WTC11 (cell line): ENCODE measurements at places on chromosomes 3 and 15. TPM values are rescaled to one million over a fixed set of nuclear protein-coding genes. Genes with fewer than 3 reads are reported as not detected.

- DNase-seq = no peak
- peak overlapping the region; percentile 68 for H3K27ac ChIP-seq
- H3K27me3 ChIP-seq = no peaks in the 10 kb centered on the region
- H3K4me3 ChIP-seq = peak overlapping the region; percentile 3; the same call in 1 of the 2 replicates
These were observed 46.6 kb downstream of the SMAD6 start for GRCh38 chr15:66748708-66749035.

The UROC1 gene
- 0.09 TPM in 1 of 3 replicates, not detected in the others for total RNA-seq

The MRPS25 gene
- 69.7 to 72.7 TPM (median 70.1 TPM) in 3 replicates for total RNA-seq

The SPINT1 gene
- 140 to 153 TPM (median 144 TPM) in 3 replicates for total RNA-seq

DNA sequence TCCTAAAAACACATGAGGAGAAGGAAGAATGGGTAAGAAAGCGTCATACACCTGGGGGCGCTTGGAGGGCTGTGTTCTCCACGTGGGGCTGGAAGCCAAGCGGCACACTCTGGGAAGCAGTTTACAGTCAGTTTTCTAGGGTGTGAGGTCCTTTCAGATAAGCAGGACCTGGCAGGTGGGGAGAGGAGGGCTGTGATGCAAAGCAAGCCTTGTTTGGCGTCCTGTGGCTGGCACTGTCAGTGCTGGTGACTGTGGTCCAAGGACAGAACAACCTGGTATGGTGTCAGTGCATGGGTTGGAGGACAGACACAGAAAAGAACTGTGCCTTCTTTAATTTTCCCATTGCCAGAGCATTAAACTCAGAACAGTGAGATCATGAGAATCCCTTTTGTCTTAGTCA is 260.7 kb upstream of the NR2E3 start:
- H3K4me1 ChIP-seq = peaks cover 15% of the 10 kb centered on the region
- no peak overlapping the region for H3K4me3 ChIP-seq
- no peaks in the 10 kb centered on the region for H3K36me3 ChIP-seq
- H3K27me3 ChIP-seq = no peaks in the 10 kb centered on the region
- DNase-seq = no peak

GRCh38 chr3:58351920-58352319 is 19.2 kb downstream of the PXK start:
- H3K4me3 ChIP-seq = no peak overlapping the region
- H3K4me1 ChIP-seq = peaks cover 14% of the 10 kb centered on the region
- no peaks in the 10 kb centered on the region for H3K27me3 ChIP-seq
- peak overlapping the region; percentile 43; the same call in 1 of the 2 replicates for H3K27ac ChIP-seq
- H3K36me3 ChIP-seq = no peaks in the 10 kb centered on the region; the same call in 1 of the 2 replicates

DNA sequence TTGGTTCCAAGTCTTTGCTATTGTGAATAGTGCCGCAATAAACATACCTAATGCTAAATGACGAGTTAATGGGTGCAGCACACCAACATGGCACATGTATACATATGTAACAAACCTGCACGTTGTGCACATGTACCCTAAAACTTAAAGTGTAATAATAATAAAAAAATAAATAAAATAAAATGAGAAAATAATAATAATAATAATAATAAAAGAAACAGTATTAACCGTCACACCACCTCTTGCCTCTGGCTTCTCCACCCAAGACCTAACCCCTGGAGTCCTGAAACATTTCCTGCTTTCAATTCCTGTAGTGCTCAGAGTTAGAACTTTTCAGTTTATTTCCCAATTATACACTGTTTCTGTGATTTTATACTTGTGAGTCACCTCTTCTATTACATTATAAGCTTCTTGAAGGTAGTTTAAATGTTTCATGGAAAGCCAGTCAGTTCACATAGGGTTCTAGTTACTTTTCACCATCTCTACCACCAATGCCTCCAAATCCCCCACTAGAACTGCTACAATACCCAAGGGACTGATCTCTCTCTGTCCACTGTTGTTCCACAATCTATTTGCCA is 18.4 kb upstream of the GHSR start:
- no peaks in the 10 kb centered on the region for H3K4me1 ChIP-seq
- DNase-seq = no peak
- H3K27ac ChIP-seq = no peak overlapping the region
- H3K36me3 ChIP-seq = no peaks in the 10 kb centered on the region
- H3K27me3 ChIP-seq = no peaks in the 10 kb centered on the region; the same call in 1 of the 2 replicates
- H3K4me3 ChIP-seq = no peak overlapping the region

The CHRD gene
- 1.3 to 2.7 TPM (median 1.8 TPM) in 3 replicates for total RNA-seq

The TP63 gene
- 0.09 TPM in 1 of 3 replicates, not detected in the others for total RNA-seq

- H3K4me1 ChIP-seq = peaks cover 19% of the 10 kb centered on the region
- H3K27me3 ChIP-seq = no peaks in the 10 kb centered on the region; the same call in 1 of the 2 replicates
- H3K27ac ChIP-seq = no peak overlapping the region
- no peak overlapping the region for H3K4me3 ChIP-seq
- H3K36me3 ChIP-seq = no peaks in the 10 kb centered on the region
These were observed 244.2 kb downstream of the TLE3 start for GRCh38 chr15:69853544-69853951.

GRCh38 chr3:189981668-189982067 is 139.0 kb downstream of the P3H2 start:
- H3K4me3 ChIP-seq = no peak overlapping the region
- peaks cover 31% of the 10 kb centered on the region for H3K36me3 ChIP-seq
- H3K4me1 ChIP-seq = peaks cover 33% of the 10 kb centered on the region
- no peaks in the 10 kb centered on the region for H3K27me3 ChIP-seq
- H3K27ac ChIP-seq = peak overlapping the region; percentile 76
- no peak for DNase-seq

The EIF4E3 gene
- total RNA-seq = 14.0 to 16.5 TPM (median 14.3 TPM) in 3 replicates

GRCh38 chr3:32703491-32703972 is 18.5 kb downstream of the CNOT10 start:
- no peak for DNase-seq
- H3K27me3 ChIP-seq = no peaks in the 10 kb centered on the region
- H3K4me3 ChIP-seq = no peak overlapping the region

- no peaks in the 10 kb centered on the region for H3K36me3 ChIP-seq
- no peaks in the 10 kb centered on the region for H3K27me3 ChIP-seq
- no peak overlapping the region for H3K27ac ChIP-seq
- no peak overlapping the region for H3K4me3 ChIP-seq
- peaks cover 22% of the 10 kb centered on the region for H3K4me1 ChIP-seq
These were observed 515.0 kb downstream of the FGF12 start for GRCh38 chr3:192212335-192212734.

GRCh38 chr3:66378256-66378655 is 122.6 kb downstream of the LRIG1 start:
- H3K36me3 ChIP-seq = peaks cover 74% of the 10 kb centered on the region
- peak overlapping the region; percentile 79 for H3K27ac ChIP-seq
- no peak overlapping the region for H3K4me3 ChIP-seq
- peak; percentile 67 for DNase-seq
- peaks cover 15% of the 10 kb centered on the region for H3K4me1 ChIP-seq

The GOLGA8R gene
- total RNA-seq = 0.23 to 0.50 TPM (median 0.50 TPM) in 3 replicates

The MME gene
- total RNA-seq = 23.7 to 24.4 TPM (median 23.9 TPM) in 3 replicates

The CEMIP gene
- total RNA-seq = 0.57 to 1.2 TPM (median 0.87 TPM) in 3 replicates

DNA sequence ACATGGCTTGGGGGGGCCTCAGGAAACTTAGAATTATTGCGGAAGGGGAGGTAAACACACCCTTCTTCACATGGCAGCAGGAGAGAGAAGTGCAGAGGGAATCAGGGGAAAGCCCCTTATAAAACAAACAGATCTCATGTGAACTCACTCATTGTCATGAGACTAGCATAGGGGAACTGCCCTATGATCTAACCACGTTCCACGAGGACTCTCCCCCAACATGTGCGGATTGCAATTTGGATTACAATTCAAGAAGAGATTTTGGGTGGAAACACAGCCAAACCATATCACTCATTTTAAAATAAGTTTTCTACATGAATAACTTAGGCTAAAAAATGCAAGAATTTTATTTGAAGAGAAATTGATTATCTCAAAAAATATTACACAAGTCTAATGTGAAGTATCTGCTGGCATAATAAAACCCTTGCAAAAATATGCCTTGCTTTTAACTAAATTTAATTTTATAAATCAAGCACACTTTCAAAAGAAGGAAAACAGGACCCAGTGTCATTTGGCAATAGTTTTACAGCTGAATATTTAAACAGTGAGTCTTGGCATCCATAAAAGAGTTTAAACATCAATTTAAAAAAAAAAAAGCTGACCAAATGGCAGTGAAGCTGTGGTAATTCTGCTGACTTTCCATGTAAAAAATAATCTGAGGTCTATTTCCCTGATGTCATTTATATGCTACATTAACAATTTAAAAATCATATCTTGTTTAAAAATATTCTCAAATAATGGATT is 1057.2 kb downstream of the NAALADL2 start:
- no peaks in the 10 kb centered on the region for H3K27me3 ChIP-seq
- peaks cover 26% of the 10 kb centered on the region for H3K36me3 ChIP-seq
- no peak overlapping the region for H3K27ac ChIP-seq
- no peak for DNase-seq
- H3K4me3 ChIP-seq = no peak overlapping the region
- no peaks in the 10 kb centered on the region for H3K4me1 ChIP-seq

DNA sequence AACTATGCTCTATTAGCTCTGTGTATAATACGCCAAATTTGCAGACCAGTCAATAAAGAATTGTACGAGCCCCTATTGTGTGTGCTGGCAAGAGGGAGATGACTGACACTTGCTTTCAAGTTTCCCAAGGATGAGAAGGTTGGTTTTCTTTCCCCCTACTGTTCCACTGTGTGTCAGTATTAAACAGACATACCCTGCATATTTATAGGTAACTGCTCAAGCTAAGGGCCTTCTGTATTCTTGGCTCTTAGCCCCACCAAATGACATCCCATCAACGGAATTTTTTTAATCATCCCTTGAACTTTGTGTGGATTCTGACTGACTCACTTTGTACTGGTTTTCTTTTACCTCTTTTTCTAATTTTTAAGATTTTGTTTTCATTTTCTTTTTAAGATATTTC is 60.6 kb upstream of the GYG1 start:
- H3K4me1 ChIP-seq = peaks cover 6% of the 10 kb centered on the region
- H3K36me3 ChIP-seq = no peaks in the 10 kb centered on the region
- no peak overlapping the region for H3K4me3 ChIP-seq
- no peak for DNase-seq
- no peaks in the 10 kb centered on the region for H3K27me3 ChIP-seq

The ISG20 gene
- 3.8 to 5.6 TPM (median 4.5 TPM) in 3 replicates for total RNA-seq

- no peaks in the 10 kb centered on the region for H3K4me1 ChIP-seq
- no peak overlapping the region for H3K27ac ChIP-seq
- peaks cover 5% of the 10 kb centered on the region for H3K27me3 ChIP-seq
- no peak for DNase-seq
- no peak overlapping the region for H3K4me3 ChIP-seq
- H3K36me3 ChIP-seq = no peaks in the 10 kb centered on the region
These were observed 35.2 kb downstream of the FAM81A start for GRCh38 chr15:59473226-59473625.

DNA sequence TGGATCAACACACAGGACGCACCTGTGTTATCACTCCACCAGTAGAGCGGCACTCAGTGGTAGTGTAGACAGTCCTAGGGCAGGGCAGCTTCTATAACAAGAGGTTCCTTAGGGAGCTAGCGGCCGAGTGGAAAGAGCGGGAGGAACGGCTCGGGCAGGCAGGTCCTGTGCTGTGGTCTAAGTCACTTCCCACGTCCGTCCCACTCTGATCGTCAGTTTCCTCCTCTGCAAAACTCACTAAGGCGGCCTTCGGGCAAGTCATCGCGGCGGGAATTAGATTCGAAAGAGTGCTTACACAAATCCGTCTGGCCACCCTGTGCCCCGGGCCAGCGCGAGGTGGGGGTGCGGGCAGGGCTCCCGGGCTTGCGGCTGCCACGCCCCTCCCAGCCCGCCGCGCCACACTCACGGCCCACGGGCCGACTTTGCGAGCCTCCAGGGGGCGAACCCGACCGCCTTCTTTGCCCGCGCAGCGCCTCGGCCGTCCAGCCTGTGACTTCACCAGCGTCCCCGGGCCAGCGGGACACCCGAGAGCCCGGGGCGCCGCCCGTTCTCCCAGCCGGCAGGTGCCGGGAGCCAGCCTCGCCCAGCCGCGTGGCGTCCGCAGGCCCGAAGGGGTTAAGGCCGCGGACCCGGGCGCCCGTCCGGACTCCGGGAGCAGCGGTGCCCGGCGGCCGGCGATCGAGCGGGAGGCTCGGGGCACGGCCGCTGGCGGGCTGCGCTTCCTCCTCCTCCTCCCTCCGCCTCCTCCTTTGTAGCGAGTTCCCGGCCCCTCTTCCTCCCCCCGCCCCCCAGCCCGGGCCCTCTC is 416 bp upstream of the CORO2B start:
- peaks cover 56% of the 10 kb centered on the region for H3K4me1 ChIP-seq
- H3K27me3 ChIP-seq = peaks cover 52% of the 10 kb centered on the region
- H3K27ac ChIP-seq = no peak overlapping the region
- peak overlapping the region; percentile 74 for H3K4me3 ChIP-seq
- no peaks in the 10 kb centered on the region for H3K36me3 ChIP-seq
- peak; percentile 53 for DNase-seq

The PPP2R3A gene
- 12.1 to 13.1 TPM (median 12.9 TPM) in 3 replicates for total RNA-seq

- H3K4me1 ChIP-seq = peaks cover 16% of the 10 kb centered on the region
- DNase-seq = no peak
- H3K36me3 ChIP-seq = no peaks in the 10 kb centered on the region
- no peaks in the 10 kb centered on the region; the same call in 1 of the 2 replicates for H3K27me3 ChIP-seq
- H3K27ac ChIP-seq = no peak overlapping the region
These were observed 266.3 kb downstream of the RPLP1 start for GRCh38 chr15:69718916-69719315.

The PRKCI gene
- 79.1 to 90.6 TPM (median 87.4 TPM) in 3 replicates for total RNA-seq

GRCh38 chr3:70582803-70583202 is 270.4 kb upstream of the MDFIC2 start:
- H3K36me3 ChIP-seq = no peaks in the 10 kb centered on the region
- no peak for DNase-seq
- H3K4me3 ChIP-seq = no peak overlapping the region

GRCh38 chr3:113241292-113242095 is 30.1 kb downstream of the BOC start:
- no peak overlapping the region; the same call in 1 of the 2 replicates for H3K27ac ChIP-seq
- peak overlapping the region; percentile 53 for H3K4me3 ChIP-seq
- peaks cover 51% of the 10 kb centered on the region for H3K4me1 ChIP-seq
- H3K27me3 ChIP-seq = no peaks in the 10 kb centered on the region
- H3K36me3 ChIP-seq = no peaks in the 10 kb centered on the region

- no peak overlapping the region for H3K4me3 ChIP-seq
- peaks cover 11% of the 10 kb centered on the region for H3K4me1 ChIP-seq
- H3K36me3 ChIP-seq = no peaks in the 10 kb centered on the region
- no peak overlapping the region for H3K27ac ChIP-seq
- no peaks in the 10 kb centered on the region for H3K27me3 ChIP-seq
These were observed 31.3 kb downstream of the RPL39L start for GRCh38 chr3:187107989-187108388.

The MESP2 gene
- total RNA-seq = 0.66 to 1.0 TPM (median 0.68 TPM) in 3 replicates

The FBXW12 gene
- total RNA-seq = 1.9 to 2.5 TPM (median 2.0 TPM) in 3 replicates

The CATSPER2 gene
- total RNA-seq = 2.5 to 3.2 TPM (median 2.5 TPM) in 3 replicates

DNA sequence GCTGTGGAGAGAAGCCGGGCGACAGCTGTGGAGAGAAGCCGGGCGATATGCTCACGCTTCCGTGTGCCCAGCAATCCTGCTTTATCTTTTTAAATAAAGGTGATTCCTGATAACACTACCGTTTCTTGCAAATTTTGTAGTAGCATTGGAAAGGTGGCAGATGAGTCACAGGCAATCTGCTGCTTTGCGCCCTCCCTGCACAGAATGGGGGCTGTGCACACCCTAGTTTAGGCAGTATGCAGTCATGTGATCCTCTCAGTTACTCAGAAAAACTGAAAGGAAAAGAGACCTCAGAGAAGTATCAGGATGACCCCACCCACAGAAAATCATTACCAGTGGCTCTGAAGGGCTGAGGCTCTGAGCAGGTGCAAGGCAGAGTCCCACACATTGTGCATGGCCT is 24.9 kb upstream of the TMCC1 start:
- H3K27me3 ChIP-seq = peaks cover 8% of the 10 kb centered on the region
- H3K27ac ChIP-seq = no peak overlapping the region
- no peak overlapping the region for H3K4me3 ChIP-seq
- no peaks in the 10 kb centered on the region for H3K4me1 ChIP-seq
